ENCODE measurements at places on chromosomes 4 and X.

DNA sequence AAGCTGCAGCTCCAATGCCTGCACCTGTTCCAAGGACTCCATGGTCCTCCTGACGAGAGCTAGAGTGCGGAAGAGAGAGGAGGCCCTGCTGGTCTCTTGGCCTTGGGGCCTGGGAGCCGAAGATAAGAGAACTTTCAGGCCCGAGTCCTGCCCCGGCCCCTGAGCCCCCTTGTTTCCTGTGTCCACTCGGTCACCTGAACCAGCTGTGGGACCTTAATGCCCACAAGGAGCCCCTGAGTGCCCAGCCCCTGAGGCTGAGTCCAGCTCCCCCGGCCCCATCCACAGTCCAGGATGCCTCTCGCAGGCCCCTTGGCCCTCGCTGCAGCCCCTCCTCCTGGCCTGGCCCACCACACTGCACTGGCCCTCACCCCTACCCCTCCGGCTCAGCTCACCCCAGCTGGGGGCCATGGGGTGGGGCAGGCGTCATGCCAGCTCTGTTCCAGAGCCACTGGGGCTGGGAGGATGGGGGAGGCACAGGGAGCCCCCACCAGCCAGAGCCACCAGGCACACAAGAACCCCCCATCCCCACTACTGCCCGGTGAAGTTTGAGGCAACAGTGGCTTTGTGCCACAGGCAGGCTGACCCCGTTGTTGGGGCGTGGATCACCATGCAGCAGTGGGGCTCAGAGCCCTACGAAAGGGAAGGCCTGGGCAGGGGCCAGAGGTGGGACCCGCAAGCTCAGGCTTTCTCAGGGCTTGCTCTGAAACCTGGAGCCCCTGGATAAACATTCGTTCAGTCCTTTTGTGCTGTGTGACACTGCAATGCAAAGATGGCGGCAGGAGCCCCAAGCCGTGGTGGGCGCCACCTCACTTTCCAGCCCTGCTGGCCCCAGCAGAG is 14.1 kb downstream of the NAT8L start:
- DNase-seq = no peak

DNA sequence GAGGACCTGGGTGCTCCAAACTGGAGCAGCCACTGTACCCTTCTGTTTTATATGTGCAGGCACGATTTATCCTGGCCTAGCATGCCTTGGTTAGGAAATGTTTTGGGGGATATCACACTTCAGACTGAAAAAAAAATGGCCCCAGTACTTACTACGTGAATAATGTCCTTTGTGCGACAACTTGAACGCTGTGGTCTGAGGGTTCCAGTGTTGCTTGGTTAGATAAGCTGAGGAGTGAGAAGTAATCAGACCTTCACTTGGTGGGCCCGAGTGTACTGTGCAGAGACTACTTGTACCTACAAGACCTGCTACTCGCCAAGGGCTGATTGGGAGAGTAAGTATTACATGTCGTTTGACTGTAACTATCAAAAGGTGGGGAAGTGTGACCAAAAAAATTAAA is 678 bp downstream of the DNAAF6 start:
- no peak for DNase-seq

DNA sequence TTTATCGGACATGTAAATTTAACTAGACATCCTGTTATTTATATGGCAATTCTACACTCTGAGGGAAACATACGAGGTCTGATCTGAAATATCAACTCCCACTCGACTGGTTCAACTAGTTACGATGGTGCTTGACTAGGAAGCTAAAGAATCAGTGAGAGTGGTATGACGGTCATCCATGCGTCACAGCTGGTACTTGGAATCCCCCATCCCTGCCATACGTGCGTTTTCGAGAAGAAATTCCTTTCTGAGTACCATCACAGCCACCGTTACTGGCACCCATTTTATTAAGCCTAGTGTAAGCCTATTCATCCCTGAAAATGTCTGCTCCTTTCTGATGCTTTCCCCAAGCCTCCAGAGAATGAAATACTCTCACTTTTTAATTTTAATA is 695 bp upstream of the PIGA start:
- DNase-seq = no peak

- DNase-seq = no peak
Measured at GRCh38 chr4:137509855-137510282, 22.4 kb downstream of the PCDH18 start.

Measured in midbrain (tissue), 1 donor.